DND-41 (cell line): ENCODE measurements at places on chromosomes 2 and 18.

- H3K27me3 ChIP-seq = peaks cover 7% of the 10 kb centered on the region
- H3K4me1 ChIP-seq = no peaks in the 10 kb centered on the region
- no peak for DNase-seq
- H3K27ac ChIP-seq = no peak overlapping the region
Observed at GRCh38 chr2:237411092-237411601, 2.8 kb downstream of the COL6A3 start.

- H3K27ac ChIP-seq = no peak overlapping the region
- no peak for DNase-seq
- H3K36me3 ChIP-seq = no peaks in the 10 kb centered on the region
Observed at GRCh38 chr2:20136149-20136548, 84.7 kb upstream of the LAPTM4A start.

DNA sequence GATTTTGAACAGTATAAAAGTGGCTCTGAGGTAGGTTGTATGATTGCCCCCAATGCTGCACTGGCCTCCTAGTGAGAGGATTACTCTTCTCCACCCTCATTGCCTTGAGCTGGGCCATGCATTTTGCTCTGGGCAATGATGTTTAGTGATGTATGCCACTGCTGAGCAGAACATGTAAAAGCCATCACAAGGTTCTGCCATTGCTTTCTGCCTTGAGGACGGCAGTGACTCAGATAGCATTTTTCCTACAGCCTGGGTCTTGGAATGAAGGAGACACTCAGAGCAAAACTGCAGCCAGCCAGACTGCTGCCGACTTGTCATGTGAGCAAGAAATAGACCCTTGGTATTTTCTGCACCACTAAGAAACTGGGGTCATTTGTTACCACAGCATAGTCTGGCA is 27.6 kb downstream of the GPATCH11 start:
- no peaks in the 10 kb centered on the region for H3K27me3 ChIP-seq
- no peak for DNase-seq
- H3K27ac ChIP-seq = no peak overlapping the region

GRCh38 chr2:218041302-218042168 is 27.5 kb upstream of the RUFY4 start:
- H3K27me3 ChIP-seq = peaks cover 9% of the 10 kb centered on the region
- H3K27ac ChIP-seq = no peak overlapping the region
- H3K36me3 ChIP-seq = no peaks in the 10 kb centered on the region

DNA sequence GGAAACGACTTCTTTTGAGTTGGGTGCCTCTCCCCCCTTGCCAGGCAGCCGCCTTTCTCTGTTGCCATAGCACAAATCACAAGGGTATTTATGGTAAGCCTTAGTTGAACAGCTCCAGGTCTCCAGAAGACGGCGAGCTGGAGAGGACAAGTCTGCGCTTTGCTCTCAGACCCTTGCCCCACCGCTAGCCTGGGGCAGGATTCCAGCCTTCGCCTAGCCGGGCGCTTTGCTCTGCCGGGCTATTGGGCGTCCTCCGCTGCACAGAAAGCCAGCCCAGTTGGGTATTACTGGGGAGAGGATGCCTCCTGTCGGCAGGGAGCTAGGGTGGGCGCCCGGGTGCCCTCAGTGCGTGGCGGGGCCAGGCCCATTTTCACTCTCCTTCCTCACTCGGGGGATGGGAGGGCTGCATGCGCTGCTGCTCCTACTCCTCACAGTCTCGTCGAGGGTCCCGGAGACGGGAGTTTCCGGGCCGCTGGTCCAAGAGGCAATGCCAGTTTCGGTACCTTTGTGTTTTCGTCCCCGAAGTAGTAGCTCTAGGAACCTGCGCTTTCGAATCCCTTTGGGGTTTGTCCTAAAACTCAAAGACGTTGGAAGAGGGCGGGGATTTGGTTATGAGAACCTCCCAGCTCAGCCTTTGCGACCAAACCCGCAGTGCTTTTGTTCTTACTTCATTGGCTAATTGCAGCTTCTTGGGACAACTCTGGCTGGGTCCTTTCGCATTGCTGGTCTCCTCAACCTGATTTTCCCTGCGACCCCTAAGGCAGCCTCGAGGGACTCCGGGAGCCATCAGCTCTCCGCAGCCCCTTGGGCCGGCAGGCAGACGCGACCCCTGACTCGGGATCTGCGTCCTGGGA is 3.6 kb upstream of the DLX2 start:
- peaks cover 11% of the 10 kb centered on the region for H3K27me3 ChIP-seq
- H3K27ac ChIP-seq = no peak overlapping the region
- H3K36me3 ChIP-seq = no peaks in the 10 kb centered on the region
- no peak for DNase-seq
- H3K4me1 ChIP-seq = peaks cover 26% of the 10 kb centered on the region

GRCh38 chr18:36326771-36327170 is 29.3 kb downstream of the FHOD3 start:
- H3K4me1 ChIP-seq = no peaks in the 10 kb centered on the region
- DNase-seq = no peak
